ENCODE measurements at places on chromosomes 11 and 22. TPM values are rescaled to one million over a fixed set of nuclear protein-coding genes. Genes with fewer than 3 reads are reported as not detected.

The MYOD1 gene
- not detected for polyA plus RNA-seq

The DEFB131B gene
- not detected for polyA plus RNA-seq

The HOATZ gene
- not detected for polyA plus RNA-seq

The MRGPRX3 gene
- not detected for polyA plus RNA-seq

Data from IgD-negative memory B cell (primary cell).